Naive B cell (primary cell): ENCODE measurements at places on chromosomes 6 and 20.

- no peak for DNase-seq
These were observed 16.6 kb downstream of the ZHX3 start for GRCh38 chr20:41300886-41301285.

- DNase-seq, result no peak
These were observed 274.1 kb upstream of the ARID1B start for GRCh38 chr6:156502969-156503504.

DNA sequence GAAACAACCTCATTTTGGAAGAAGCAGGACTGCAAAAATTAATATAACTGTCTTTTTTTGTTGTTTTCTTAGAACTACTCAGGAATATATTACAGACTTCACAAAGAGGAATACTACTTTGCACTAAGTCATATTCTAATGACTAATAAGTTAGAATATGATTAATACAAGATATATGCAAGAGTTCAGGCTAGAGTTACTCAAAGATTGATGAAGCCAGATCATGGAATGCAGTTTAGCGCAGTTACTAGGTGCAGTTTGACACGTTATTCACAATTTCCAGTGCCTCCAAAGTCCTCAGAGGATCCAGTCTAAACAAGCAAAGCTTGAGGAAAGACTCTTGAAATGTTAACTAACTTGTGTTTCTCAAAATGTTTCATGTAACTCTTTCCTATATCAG lies 1.2 kb upstream of the MYCT1 start:
- no peak for DNase-seq

DNA sequence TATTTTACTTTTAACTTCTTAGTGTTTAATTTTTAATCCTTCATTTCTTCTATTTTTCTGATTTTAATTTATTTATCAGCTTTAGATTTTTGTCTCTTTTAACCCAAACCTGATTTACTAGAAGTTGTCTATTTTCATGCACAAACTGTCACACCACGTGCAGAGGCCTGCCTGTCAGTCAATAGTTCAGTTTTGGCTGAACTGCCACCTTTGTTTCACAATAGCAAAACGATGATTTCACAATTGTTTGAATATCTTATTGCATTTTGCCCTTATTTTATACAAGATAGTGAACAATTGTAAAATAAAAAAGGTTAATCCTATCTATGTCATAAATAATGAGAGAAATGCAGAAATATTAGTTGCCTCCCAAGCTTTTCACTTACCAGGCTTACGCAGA lies 24.0 kb upstream of the PPP1R3G start:
- DNase-seq, result no peak

DNA sequence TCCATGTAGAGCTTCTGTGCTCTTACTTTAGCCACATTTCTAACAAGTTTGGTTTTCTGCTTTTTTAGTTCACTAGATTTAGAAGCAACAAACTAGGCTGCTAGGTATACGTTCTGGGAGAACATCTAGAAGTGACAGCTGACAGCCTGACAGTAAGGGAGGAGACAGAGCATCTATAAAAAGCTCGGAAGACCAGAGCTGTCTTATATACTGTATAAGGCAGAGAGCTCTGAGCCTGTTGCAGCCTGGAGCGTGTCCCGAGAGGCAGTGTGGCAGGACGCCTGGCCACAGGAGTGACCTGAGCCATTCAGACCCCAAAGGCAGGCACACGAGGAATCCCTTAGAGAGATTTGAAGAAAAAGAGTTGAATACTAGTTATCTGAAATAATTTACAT lies 24.6 kb downstream of the PPP1R14C start:
- no peak for DNase-seq

DNA sequence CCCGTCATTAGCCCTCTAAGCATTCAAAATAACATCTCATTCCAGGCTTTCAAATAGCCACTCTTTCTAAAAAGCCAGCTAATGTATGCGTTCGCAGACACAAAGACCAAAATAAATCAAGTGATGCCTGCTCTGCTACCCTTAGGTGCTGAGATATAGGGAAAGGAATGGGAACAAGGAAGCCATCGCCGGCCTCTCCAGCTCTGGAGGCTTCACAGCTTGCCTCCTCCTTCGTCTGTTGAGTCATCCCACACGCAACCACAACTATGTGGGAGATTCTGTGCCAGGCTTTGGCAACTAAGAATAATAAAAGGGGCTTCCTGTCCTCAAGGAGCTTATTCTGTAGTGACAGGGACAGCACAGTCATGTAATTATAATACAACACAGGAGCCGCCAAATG lies 27.3 kb upstream of the SLC22A23 start:
- no peak for DNase-seq
